ENCODE measurements at places on chromosomes 1 and 21. TPM values are rescaled to one million over a fixed set of nuclear protein-coding genes. Genes with fewer than 3 reads are reported as not detected.

F13B gene
- not detected for total RNA-seq

DNA sequence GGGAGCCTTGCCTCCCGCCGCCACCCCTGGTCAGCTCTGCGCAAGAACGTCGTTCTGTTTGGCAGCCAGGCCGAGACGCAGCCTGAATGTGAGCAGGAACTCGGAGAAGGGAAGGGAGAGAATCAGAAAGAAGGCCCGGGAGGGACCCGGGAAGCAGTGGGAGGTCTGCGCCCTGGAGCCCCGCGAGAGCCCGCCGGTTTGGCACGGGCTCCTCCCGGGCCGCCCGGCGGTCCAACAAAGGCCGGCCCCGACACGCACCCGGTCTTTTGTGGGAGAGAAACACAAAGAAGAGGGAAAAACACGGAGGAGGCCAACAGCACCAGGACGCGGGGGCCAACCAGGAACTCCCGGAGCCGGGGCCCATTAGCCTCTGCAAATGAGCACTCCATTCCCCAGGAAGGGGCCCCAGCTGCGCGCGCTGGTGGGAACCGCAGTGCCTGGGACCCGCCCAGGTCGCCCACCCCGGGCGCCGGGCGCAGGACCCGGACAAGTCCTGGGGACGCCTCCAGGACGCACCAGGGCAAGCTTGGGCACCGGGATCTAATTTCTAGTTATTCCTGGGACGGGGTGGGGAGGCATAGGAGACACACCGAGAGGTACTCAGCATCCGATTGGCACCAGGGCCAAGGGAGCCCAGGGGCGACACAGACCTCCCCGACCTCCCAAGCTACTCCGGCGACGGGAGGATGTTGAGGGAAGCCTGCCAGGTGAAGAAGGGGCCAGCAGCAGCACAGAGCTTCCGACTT, 2.7 kb upstream of the OLIG2 start:
- no peak overlapping the region for H3K27ac ChIP-seq
- no peak for DNase-seq
- peaks cover 89% of the 10 kb centered on the region for H3K27me3 ChIP-seq
- H3K4me3 ChIP-seq, result no peak overlapping the region

GRCh38 chr1:2148691-2149090, 45.9 kb downstream of the FAAP20 start:
- no peak overlapping the region for H3K27ac ChIP-seq
- no peak for DNase-seq
- H3K36me3 ChIP-seq, result no peaks in the 10 kb centered on the region
- no peaks in the 10 kb centered on the region for H3K27me3 ChIP-seq
- no peak overlapping the region for H3K4me3 ChIP-seq

TFF3 gene
- total RNA-seq, result 0.84 TPM

DNA sequence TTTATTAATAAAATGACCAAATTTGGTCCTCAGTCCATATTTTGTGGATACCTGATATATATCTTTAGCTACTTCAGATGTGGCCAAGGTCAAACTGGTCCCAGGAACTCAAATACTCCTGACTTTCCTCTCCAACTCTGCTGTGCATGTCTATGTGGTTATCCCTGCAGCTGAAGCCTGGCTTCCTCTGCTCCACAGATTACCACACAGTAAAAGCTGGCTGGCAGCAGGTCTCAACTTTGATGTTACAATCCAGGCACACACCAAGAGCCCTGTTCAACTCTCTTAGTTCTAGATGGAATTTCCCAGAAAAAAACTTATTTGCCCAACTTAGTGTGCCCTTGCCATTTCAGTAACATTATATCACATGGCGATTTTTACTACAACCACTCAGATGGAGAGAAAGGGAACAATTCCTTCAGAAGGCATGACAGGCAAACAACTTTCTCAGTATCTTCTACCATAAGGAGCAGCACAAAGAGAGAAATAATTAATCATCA, 479.5 kb downstream of the PLPP3 start:
- no peak overlapping the region for H3K27ac ChIP-seq
- H3K4me1 ChIP-seq, result no peaks in the 10 kb centered on the region
- no peak for DNase-seq

DNA sequence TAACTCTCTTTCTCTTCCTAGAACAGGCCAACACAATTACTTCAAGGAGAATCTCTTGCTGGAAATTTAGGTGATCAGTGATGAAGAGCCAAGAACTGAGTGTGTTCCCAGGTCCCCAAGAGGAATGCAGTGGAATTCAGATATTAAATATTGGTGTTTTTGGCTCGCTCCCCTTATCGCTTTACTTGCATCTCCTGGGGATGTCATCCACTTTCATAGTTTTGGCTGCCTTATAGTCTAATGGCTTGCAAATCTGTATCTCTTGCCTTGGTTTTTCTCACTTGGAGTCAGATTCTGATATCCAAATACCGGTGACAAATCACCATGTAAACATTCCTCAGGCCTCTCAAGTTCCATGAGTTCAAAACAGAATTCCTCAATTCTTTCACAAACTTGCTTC, 151.0 kb upstream of the C1orf87 start:
- no peak overlapping the region for H3K27ac ChIP-seq
- DNase-seq, result no peak
- H3K36me3 ChIP-seq, result no peaks in the 10 kb centered on the region
- H3K4me3 ChIP-seq, result no peak overlapping the region
- peaks cover 5% of the 10 kb centered on the region for H3K4me1 ChIP-seq

DNA sequence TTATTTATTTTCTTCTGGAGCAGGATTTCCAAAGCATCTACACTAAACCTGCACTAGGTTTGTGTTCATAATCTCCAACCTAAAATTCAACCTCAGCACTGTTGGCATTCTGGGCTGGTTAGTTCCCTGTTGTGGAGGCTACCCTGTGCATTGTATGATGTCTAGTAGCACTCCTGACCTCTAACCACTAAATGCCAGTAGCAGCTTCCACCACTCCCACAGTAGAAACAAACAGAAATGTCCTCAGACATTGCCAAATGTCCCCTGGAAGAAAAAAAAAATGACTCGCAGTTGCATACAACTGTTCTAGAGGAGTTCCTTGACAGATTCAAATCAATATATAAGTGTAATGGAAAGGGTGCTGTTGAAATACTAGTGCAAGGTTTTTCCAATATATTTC, 18.9 kb downstream of the GRIK1 start:
- no peak overlapping the region for H3K27ac ChIP-seq
- H3K4me3 ChIP-seq, result no peak overlapping the region
- DNase-seq, result no peak
- no peaks in the 10 kb centered on the region for H3K36me3 ChIP-seq

GRCh38 chr1:205127646-205128045, 5.9 kb upstream of the RBBP5 start:
- H3K27ac ChIP-seq, result no peak overlapping the region
- H3K4me3 ChIP-seq, result no peak overlapping the region
- DNase-seq, result no peak
- H3K36me3 ChIP-seq, result no peaks in the 10 kb centered on the region

- H3K36me3 ChIP-seq, result no peaks in the 10 kb centered on the region
- H3K4me3 ChIP-seq, result no peak overlapping the region
- no peaks in the 10 kb centered on the region for H3K4me1 ChIP-seq
- DNase-seq, result no peak
- no peaks in the 10 kb centered on the region for H3K27me3 ChIP-seq
- H3K27ac ChIP-seq, result no peak overlapping the region
These were observed 20.1 kb upstream of the PTPRF start for GRCh38 chr1:43510621-43511020.

Measured in astrocyte (in vitro differentiated cells and primary cell).